Stimulated activated CD4-positive, alpha-beta T cell treated with anti-CD3 and anti-CD28 coated beads, TNF-alpha, amount 100 ng/mL, for 4 hours (primary cell): ENCODE measurements at places on chromosomes 2 and 18.

- no peak for DNase-seq
Observed at GRCh38 chr2:150258781-150259307, 228.6 kb downstream of the RND3 start.

DNA sequence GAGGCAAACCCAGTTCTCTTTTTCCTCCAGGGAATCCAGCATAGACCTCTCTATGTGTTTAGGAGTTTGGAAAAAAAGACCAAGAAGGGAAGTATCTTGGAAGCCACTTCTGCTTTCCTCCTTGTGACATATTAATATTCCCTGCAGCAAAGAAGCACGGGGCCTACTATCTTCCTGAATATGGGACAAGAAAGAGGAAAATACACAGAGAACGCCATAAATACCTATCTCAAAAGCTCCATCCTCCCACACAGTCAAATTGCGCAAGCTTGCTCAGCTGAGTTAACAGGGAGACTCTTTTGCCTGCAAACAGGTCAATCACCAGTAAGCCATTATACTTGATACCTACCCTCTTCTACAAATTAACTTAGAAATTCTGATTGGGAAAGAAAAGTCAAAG, 16.7 kb upstream of the RAPH1 start:
- DNase-seq: no peak

GRCh38 chr18:69000366-69000765, 202.5 kb downstream of the CCDC102B start:
- no peak for DNase-seq

- DNase-seq: no peak
Observed at GRCh38 chr2:182228741-182229140, 198.1 kb downstream of the PDE1A start.

DNA sequence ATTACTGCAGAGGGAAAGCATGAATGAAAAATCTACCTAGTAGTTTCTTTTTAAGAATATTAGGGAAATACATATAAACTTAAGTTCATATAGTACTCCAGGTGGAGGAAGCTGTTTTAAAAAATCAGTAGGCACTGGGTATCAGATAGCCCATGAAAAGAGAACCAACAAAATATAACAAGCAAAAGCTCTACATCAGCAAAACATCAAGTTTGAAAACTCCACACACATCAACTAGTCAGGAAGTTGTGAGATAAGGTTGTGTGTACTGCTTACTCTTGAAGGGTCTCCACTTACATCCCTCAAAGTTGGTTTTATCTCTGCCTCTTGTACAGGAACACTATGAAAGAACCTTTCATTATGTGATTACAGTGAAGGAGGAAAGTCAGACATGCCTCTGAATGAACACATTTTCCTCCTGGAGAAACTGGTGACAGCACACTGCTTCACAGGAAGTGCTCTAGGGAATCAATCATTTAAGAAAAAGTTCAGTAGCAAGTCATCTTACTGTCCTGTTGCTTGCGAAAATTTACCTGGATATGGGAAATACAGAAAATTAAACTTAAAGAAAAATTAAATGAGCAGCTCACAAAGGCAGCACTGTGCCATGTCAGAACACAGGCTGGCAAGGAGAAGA, 57.7 kb downstream of the THADA start:
- no peak for DNase-seq

GRCh38 chr2:63993871-63994270, 25.4 kb downstream of the VPS54 start:
- no peak for DNase-seq

DNA sequence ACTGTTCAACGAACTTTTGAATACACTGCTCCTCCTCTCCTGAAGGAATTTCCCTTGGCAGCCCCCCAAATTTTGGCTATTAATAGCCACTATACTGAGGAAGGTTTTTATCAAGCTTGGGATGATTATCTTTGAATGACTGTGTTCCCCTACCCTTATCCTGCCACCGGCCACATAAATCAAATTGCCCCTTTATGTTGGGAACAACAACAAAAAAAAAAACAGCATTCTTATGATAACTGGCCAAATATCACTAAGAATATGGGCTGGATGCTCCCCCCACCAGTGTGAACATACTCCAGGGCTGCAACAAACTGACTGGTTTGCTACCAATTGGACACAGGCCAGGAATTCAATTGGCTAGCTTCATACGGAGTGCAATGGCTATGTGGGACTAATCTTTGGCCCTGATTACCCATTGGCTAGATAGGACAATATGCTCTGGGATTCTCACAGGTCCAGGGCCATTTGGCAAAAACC, 20.6 kb downstream of the DUSP11 start:
- DNase-seq: no peak

DNA sequence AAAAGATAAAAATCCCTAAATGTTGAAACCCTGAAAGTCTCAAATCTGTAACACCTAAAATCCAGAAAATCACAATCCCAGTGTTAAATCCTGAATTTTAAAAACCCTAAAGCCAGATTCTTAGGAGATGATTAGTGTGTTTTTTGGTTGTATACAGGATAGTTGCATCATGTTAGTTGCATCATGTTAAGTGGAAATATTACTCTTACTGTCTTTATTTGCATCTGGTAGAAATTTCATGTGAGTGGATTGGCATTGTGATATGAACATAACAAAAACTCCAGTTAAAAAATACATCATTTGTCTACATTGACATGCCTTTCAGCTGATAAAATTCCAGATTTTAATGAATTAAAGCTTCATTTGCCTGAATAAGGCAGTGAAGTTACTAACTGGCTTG, 683.1 kb upstream of the ACVR2A start:
- no peak for DNase-seq

- no peak for DNase-seq
Observed at GRCh38 chr2:239160226-239161143, 240.3 kb downstream of the HDAC4 start.

GRCh38 chr2:27721335-27721734, 50.2 kb upstream of the MRPL33 start:
- no peak for DNase-seq

DNA sequence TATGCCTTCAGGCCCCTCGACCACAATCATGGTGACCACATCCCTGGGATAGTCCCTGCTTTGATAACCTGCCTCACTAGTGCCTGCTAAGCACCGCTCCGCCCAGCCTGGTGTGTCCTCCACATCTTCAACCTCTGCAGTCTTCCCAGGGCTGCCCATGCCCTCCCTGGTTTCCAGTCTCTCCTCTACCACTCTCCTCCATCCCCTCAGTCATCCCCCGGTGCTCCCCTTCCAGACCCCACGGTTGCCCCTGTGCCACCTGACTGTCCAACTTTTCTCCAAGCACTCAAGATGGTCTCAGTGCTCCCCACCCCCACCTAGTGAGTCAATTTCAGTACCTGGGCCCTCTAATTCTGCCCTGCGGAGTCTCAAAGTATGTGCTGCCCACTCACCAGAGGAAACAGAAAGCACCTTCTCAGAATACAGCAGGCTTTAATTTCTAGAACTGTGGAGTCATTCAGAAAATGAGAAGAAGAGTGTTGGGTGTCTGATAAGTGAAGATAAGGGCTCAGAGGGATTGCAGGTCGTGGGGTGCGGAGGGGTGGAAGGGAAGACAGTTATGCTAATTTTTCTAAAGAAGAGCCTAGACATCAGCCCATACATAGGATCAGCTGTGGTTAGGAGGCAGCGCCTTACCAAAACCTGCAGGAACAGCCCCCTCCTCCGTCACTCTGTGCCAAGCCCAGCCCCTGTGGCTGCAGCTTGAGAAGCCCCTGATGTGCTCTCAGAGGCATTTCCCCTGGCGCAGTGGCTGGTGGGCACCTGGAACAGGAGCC, 53.6 kb upstream of the CAB39 start:
- DNase-seq: no peak

GRCh38 chr2:207497596-207497995, 32.2 kb upstream of the CREB1 start:
- DNase-seq: no peak

DNA sequence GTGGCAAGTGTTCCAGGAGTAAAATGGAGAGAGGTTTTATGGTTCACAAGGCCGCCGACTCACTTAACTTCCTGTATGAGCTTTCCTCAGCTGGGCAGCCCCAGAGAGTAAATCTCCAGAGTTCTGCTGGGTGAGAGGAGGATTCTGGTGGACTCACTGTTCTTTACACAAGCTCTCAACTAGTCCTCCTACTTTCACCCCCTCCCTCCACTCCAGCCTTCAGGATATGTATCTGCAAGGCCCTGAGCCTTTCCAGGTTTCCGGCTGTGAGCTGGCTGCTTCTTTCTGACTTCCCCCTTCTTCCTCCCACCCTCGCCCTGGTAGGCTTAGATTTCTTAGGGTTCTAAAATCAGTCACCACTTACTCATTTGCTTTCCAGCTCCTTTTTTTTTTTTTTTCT, 34.0 kb downstream of the EML6 start:
- DNase-seq: no peak

- no peak for DNase-seq
Observed at GRCh38 chr2:229451852-229452251, 180.8 kb upstream of the PID1 start.

DNA sequence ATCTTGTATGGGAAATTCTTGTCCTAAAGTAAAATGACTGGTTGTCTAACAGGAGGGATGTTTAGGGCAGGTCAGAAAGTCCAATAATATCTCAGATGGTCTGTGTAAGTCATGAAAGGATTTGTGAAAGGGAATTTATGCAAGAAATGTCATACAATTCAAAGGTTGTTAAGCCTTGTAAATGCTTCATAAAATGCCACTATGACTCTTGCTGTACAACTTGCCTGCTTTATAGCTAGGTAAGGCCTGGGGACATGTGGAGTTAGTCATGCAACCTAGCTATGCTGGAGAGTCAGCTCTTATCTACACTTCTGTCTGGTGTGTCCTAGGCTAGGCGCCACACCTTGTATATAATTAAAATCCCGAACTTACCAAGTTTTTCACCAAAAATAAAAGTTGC, 36.9 kb upstream of the VWA3B start:
- DNase-seq: no peak

DNA sequence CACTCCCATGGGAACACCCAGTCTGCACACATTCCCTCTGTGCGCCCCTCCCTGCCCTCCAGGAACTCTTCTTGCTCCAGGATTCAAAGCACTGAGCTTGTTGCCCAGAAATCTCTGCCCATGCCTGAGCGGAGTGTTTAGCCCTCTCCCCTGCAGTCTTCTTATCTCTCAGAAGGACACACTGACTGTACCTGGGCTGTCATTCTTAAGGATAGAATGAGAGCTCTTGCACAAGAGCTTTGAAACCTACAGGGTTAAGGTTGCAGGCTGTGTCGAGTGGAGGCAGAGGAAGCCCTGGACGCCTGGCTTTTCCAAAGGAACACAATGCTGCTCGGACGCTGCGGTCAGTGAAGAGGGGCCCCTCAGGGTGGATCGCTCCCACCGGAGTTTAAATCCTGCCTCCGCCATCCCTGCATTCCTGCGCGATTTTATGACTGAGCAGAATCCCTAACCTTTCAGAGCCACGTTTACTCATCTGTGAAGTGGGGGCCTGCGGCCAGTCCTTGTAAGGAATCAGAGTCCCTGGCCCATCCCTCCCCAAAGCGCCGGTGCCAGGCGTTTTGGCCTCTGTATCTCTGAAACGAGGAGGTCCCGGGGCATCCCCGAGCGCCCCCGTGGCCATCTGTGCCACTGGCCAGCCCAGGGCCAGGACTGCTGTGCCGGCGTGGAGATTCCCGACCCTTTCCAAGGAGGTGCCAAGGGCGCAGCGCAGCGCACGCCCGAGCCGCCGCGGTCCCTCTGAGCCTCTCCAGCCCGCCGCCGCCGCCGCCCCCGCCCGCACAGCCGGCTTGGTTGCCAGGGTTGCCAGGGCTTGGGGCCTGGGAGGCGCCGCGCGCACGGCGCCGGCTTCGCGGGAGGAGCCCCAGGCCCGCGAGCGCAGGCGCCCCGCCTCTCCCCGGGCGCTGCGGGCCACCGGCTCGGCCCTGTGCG, 58.9 kb downstream of the FAM168B start:
- no peak for DNase-seq

DNA sequence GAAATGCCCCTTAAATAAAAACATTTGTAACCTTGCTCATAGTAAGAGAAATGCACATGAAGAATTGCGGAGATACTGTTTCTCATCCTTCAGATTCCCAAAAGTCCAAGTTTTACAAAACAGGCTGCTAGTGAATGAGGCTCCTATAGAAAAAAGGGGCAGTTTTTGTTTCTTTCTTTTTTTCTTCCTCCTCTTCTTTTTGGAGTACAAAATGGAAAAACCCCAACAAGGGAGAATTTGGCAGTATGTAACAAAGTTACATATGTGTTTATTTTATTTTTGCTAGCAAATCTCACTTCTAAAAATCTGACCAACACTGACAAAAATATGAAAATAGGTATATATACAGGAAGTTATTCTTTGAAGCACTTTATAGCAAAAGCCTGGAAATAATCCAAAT, 7.1 kb upstream of the BAZ2B start:
- no peak for DNase-seq

DNA sequence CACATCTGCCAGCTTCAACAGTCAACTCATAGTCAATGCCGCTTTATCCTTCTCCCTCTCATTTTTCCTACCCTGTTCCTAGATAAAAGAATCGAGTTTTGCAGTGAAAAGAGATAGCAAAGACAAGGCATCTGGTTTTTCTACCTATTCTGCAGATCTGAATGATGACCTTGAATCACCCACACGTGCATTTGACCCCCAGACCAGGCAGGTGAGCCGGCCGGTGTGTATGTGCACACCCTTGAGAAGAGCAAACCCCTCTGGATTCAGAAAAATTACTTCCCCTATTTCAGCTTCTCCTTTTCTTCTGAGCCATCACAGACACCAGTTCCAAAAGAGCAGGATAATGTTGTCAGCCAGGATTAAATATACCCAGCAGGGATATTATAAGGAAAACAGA, 115.6 kb upstream of the ST6GAL2 start:
- no peak for DNase-seq

DNA sequence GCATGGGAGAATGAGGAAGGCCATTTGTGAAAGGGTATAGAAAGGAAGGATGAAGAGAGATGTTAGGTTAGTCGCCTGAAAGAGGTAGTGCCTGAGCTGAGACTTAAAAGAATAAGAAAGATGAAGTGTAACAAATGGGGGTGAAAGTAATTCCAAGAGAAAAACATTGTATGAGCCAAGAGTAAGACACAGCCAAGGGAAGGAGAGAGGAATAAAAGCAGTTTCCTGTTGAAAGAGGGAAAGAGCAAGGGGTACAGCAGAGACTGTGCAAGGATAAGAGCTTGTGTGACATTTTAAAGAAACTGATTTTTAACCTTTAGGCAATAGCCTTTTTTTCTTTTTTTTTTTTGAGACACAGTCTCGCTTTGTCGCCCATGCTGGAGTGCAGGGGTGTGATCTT, 4.8 kb upstream of the RBBP8 start:
- no peak for DNase-seq

GRCh38 chr18:2618009-2618408, 37.5 kb upstream of the SMCHD1 start:
- DNase-seq: no peak

- DNase-seq: no peak
Observed at GRCh38 chr2:33448220-33448899, 28.1 kb upstream of the RASGRP3 start.
